Cerebellum (tissue), 4 donors: ENCODE measurements at places on chromosomes 16 and 17.
A peak's percentile ranks its signal among the peaks of the same experiment; 100 is the strongest.

DNA sequence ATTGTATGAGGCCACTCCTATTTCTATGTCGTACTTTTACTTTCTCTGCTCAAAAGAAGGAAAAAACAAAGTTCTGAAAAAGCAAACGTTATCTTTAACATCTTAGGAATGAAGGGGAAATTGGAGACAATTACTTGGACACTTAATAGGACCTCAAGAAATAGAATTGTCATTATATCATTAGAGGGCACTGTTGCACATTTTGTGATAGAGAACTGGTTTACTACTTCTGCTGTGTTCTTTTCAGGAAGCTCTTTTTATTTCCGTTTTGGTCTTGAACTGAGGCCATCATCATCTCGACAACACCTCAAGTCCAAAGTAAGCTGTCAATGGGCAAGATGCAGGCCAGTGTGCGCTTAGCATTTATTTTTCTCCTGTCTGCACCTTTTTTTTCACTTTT lies 14.6 kb downstream of the COG4 start:
- no peak for DNase-seq

- DNase-seq: no peak
Observed at GRCh38 chr17:64016231-64016784, 4.1 kb downstream of the ICAM2 start.

GRCh38 chr16:81831722-81832126 lies 52.6 kb downstream of the PLCG2 start:
- DNase-seq: no peak

- DNase-seq: no peak
Observed at GRCh38 chr17:51833045-51833444, 325.5 kb downstream of the CA10 start.

GRCh38 chr17:77437017-77437416 lies 296.2 kb downstream of the SEC14L1 start:
- no peak for DNase-seq

DNA sequence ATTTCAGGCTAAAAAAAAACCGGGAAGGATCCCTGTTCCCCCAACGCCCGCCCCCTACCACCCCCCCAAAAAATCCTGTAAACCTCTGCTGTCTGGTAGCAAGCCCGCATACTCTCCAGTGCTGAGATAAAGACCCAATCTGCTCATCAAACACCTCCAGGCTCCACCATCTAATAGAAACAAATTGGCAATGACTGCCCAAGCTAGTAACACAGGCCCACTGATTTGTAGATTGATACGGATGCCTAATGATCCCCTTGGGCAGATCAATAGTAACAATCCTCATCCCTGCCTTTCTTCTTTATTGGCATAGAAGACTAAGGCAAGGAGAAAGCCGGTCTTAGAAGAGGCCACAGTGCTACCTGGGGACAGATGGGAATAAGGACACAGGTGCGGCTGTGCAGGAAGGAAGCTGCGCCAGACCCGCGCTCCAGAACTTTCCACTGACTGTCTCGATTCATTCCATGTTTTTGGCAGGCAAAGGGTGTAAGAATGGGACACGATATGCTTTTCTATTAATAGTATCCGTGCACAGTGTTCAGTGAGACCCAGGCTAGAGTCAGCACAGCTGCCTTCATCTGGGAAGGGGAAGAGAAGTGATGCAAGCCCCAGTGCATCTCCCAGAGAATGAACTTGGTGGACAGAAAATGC lies 407.6 kb upstream of the PSMD7 start:
- DNase-seq: no peak

- DNase-seq: no peak
Observed at GRCh38 chr16:7324321-7324720, 8.3 kb upstream of the RBFOX1 start.

DNA sequence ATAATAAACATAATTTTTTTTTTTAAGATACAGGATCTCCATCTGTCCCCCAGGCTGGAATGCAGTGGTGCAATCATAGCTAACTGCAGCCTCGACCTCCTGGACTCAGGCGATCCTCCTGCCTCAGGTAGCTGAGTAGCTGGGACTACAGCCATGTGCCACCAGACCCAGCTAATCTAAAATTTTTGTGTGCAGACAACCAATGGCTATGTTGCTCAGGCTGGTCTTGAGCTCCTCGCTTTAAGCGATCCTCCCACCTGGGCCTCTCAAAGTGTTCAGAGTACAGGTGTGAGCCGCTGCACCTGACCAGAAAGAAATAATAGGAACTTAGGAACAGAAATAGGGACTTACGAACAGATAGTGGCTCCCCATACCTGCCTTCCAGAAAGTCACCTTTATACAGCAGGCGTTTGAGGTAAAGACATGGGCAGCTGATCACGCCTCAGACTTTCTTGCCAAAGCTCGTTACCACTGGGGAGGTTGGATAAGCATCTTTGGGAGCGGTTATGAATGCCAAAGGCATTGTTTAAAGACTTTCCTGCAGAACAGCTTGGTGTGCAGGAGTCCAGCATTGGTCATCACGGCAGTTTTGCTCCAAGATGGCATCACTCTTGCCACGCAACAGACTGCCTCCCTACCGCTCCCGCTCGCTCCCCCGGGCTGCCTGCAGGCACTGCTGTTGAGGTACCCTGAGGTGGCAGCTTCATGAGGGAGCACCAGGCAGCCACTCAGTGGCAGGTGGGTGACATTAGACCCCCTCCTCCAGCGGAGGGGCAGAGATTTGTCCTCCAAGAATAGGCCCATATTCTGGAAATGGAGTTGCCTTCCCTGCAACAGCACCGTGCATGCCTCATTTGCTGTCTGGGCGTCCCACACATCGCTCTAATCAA lies 13.6 kb downstream of the COX4I1 start:
- no peak for DNase-seq

DNA sequence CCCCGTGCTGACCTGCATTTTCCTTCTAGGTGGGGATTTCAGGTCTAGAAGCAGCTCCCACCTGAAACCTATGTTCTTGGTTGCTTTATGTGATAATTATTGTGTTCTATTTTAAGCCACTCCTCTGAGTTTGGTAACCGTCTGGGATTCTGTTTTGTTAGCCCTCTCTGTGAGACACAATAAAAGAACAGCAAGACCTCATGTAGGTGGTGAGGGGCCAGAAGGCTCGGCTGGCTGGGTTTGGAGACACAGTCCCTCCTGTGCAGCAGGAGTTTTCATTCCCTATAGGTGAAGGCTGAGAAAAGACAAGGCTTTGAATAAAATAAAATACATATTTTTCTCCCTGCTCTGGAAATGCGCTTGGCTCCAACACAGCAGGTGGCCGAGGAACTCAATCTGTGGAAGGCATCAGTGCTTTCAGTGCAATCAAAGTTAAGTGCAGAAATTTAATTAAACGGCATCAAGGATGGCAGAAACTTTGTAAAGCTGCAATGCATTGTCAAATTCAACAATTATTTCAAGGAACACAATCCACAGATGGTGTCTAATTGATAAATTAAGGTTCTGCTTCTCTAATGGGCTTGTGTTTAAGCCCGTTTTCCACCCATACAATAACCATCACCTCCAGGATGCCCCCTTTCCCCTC lies 107.8 kb downstream of the MSI2 start:
- peak; percentile 25 for DNase-seq

GRCh38 chr17:78040440-78041385 lies 82.2 kb downstream of the TNRC6C start:
- DNase-seq: peak; percentile 71
